ENCODE measurements at places on chromosomes 12 and 14.
A peak's percentile ranks its signal among the peaks of the same experiment; 100 is the strongest.

DNA sequence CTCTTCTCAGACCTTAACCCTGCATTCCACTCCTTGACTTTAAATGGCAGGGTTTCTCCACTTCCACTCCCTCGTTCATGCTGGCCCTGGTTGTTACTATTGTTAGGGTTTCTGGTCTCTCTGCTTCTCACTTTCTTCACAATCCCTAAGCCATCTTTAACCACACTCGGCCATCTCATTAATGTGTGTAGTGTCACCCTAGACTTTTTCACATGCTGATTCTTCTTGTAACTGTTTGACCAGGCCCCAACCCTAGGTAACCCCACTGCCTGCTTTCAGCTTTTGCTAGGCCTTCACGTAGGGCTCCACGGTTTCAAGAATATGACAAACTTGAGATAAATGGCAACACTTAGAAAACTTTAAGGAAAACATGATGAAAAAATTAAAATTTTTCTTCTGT is 195.1 kb downstream of the IPO8 start:
- DNase-seq: no peak

GRCh38 chr14:76918782-76919394 is 92.7 kb downstream of the LRRC74A start:
- peak; percentile 87 for DNase-seq

- no peak for DNase-seq
Observed at GRCh38 chr12:60981473-60981872, 1278.7 kb upstream of the USP15 start.

DNA sequence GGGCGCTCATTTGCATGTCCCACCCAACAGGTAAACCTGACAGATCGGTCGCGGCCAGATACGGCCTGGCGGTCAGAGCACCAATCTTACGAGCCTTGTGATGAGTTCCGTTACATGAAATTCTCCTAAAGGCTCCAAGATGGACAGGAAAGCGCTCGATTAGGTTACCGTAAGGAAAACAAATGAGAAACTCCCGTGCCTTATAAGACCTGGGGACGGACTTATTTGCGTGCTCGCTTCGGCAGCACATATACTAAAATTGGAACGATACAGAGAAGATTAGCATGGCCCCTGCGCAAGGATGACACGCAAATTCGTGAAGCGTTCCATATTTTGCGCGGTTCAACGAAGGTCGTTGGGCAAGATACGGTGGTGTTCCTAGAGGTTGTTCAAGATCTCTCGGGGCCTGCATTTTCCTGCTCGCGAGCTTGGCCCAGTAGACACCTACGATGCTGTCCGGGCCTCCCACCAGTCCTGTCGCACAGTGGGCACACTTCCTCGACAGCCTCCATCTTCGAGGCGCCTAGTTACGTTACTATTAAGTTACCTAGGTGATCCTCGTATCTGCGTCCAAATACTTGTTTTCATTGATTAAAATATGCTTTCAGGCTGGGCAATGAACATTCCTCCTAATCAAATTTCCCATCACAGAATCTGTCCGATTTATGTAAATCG is at the start of gene RNU6-7:
TSS of gene RNU6-7 (plus strand) at position 230 of the 675 bp plus-strand sequence.
- DNase-seq: peak; percentile 67

DNA sequence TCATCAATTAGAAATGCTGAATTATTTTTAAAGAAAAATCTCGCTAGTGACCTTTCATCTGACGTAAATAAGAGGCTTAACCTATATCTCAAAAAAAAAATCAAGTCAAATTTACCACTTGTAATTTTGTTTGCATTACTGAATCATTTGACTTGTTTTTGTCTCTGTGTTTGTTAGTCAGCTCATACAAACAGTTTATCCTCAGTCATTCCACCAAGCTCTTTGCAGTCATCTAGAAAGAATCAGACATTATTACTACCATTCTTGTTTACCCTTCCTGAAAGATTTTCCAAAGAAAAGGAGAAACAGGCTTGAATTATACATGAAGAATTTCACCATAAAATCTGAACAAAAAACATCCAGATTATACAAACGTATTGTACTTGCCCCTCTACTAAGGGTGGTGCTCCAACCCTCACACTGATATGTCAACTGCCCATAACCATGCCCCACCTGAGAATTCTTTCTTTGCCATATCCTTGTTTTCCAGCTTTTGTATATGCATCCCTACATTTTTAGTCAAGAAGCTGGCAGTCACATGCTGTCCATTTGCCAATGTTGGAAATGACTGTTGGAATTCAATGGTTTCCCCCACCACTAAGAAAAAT is 257.2 kb downstream of the PAWR start:
- no peak for DNase-seq

DNA sequence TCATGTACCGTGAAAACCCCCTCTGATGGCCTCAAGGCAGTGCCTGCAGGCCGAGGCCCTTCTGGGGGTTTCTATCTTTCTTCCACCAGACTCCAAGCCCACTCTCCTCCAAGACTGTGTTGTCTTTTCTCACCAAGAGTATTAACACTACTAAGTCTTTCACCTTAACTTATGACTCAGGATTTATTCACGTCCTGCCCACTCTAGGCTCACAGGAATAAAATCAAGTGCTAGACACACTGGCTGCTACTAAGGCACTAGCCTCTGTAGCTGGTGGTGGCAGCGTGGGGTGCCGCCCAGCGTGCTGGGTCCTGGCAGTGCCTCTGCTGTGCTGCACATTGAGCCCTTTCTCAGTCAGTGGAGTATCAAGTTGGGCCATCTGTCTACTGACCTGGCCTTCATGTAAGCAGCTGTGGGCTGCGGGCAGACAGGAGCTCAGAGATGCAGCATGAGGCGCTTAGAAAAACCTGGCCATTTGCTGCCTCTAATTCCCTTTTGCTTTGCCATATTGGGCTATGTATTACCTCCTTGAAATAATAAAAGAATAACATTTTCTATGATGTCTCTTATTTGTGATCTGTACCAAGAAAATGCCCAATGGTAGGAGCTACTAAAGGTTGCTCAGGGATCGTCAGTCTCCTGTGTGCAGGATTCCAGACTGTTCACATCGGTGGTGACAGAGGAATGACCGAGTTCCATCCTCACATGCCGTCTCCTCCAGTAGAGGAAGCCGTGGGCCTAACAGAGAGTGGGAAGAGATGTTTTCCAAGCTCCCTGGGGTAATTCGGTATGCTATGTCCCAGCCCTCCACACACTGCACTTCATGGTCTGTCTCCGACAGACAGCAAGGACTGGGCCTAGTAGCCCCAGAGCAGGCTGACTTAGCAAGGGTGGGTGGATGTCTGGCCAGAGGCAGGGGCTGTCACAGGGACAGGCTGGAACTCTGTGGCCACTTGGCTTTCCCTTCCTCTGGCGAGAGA is 39.9 kb downstream of the MAX start:
- DNase-seq: no peak

DNA sequence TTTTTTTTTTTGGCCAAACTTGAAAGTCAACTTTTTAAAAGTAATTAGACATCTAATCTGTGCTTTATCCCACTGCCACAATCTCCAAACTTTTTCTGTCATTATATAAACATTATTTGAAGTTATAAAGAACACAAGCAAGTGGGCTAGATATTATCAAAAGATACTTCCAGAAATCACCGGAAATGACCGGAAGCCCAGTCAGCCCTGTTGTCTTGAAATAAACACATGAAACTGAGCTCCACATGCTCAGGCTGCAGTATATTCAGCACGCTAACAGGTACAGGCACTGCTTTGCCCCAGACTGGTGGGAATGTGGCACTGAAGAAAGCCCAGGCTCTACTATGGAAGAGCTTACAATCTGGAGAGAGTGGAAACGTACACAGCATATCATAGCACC is 158.9 kb upstream of the PLEKHG7 start:
- DNase-seq: no peak

GRCh38 chr14:101380512-101380911 is 180.8 kb upstream of the DIO3 start:
- DNase-seq: no peak

DNA sequence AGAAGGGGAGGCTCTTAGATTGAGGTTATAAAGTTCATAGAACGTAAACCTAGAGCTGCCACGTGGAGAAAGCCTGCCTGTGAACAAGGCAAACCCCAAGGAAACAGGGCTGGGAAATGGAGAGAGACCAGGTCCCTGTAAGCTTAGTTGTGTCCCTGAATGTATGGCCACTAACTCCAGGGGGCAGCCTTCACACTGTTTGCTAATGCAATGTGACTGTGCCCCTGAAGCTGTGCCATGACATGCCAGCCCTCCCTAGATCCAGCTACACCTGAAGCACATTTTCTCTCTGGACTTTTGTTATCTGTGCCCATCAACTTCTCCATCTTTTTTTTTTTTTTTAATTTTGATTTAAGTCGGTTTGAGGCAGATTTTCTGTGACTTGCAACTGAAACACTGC is 60.6 kb upstream of the TMCC3 start:
- peak; percentile 39 for DNase-seq

GRCh38 chr14:89767861-89768268 is 186.7 kb downstream of the EFCAB11 start:
- DNase-seq: peak; percentile 59

GRCh38 chr12:68630050-68630449 is 19.4 kb downstream of the RAP1B start:
- no peak for DNase-seq

Measured in BE2C (cell line).